ENCODE measurements at places on chromosomes 7 and 10.

DNA sequence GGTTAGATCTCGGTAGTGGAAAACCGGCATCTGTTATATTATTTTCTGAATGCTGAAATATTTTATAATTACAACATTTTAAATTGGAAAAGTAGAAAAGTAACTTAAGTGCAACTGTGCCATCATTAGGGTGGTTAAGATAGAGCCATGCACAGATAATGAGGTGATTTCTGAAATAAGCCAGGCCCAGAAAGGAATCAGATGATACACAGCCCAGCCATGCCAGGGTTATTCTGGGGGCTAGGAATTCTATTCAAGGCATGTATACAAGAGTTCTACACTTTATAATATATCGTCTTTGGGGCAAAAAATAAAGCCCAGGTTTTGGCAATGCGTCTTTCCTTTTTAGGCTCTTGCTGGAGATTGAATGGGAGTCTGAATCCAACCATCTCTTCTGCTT lies 128.7 kb downstream of the ITGB8 start:
- no peak for DNase-seq

DNA sequence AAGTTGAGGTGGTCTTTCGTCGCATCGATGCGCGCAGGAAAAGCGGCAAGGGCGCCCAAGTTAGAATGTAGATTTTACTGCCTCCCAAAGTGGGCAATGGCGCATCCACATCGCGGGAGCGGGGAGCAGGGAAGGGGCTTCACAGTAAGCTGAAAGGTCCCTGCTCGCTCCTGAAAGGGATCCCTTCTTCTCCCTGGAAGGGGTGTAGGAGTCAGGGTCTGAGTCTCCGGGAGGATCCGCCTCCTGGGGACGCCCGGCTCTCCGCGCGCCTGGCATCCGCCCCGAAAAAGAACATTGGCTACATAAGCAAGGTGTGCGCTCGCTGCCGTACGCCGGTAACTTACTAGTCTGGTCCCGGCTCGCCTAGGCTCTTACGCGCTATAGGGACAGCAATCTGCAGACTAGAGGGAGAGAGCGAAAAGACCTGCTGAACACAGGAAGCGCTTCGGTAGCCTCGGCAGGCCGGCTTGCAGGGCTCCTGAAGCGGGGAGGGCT lies 804 bp downstream of the UNC5B start:
- peak; percentile 39 for DNase-seq

GRCh38 chr10:485776-486175 lies 203.7 kb downstream of the DIP2C start:
- DNase-seq, result no peak

DNA sequence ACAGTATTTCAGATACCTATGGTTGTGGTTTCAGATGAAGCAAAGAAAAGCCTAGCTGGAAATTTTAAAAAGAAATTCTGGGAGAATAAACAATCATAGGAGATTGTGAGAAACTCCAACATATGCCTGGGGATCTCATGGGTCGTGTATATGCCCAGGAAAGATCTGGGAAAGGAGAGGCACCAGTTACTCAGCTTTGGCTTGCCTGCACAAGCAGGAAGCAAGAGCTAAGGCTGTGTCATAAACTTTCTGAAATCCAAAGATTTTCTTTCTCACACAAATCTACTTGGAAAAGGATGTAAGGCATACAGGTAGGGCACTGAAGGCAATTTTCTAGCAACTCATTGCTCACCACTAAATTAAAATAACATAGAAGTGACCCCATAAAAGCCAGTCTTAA lies 373.6 kb downstream of the CDC14C start:
- no peak for DNase-seq

DNA sequence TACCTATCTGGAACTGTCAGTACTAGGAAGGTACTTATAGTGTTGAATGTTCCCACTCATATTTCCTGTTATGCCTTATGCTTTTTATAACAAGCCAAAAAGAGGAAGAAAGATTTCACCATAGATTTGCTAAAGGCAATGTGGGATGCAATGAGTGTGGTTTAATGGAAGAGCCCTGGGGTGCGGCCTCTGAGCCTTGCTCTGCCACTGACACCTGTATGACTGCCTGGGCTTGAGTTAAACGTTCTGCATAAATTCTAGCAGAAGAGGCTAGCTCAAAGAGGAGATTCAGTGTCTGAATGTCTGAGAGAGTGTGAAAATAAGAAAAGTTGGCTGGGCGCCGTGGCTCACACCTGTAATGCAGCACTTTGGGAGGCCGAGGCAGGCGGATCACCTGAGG lies 143.8 kb downstream of the TPST1 start:
- no peak for DNase-seq

DNA sequence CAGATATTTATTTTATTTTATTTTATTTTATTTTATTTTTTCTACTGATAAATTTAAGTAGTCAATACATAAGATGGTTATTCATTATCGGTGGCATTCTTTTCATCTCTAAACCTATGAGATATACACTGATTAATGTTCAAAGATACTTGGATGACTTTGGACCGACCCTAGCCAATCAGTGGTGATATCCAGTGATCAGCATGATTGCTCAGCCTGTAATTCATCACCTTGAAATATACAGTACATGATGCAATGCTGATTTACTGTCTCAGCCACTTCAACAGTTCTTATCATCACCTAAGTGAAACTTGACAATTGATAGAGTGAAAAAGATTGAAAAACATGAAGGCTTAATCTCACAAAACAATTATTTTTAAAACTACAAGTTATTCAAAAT lies 1651.0 kb downstream of the REEP3 start:
- no peak for DNase-seq

- no peak for DNase-seq
These were observed 7.5 kb downstream of the DYNC2I1 start for GRCh38 chr7:158863611-158864506.

- no peak for DNase-seq
These were observed 50.3 kb upstream of the ZEB1 start for GRCh38 chr10:31268444-31269303.
